ENCODE measurements at places on chromosomes 12 and 14.

DNA sequence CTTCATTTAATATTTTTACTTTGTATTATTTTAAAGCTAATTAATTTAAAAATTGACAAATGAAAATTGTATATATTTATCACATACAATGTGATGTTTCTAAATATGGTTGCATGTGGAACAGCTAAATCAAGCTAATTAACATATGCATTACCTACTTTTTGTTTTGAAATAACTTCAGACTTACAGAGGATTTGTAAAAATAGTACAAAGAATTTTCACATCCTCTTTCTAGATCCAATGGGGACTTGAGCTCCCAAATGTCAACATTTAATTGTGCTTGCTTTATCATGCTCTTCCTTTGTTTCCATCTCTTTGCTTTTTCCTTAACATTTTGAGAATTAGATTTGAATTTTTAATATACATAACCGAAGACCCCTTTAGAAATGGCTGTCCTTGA lies 6.6 kb downstream of the DCD start:
- DNase-seq = no peak

DNA sequence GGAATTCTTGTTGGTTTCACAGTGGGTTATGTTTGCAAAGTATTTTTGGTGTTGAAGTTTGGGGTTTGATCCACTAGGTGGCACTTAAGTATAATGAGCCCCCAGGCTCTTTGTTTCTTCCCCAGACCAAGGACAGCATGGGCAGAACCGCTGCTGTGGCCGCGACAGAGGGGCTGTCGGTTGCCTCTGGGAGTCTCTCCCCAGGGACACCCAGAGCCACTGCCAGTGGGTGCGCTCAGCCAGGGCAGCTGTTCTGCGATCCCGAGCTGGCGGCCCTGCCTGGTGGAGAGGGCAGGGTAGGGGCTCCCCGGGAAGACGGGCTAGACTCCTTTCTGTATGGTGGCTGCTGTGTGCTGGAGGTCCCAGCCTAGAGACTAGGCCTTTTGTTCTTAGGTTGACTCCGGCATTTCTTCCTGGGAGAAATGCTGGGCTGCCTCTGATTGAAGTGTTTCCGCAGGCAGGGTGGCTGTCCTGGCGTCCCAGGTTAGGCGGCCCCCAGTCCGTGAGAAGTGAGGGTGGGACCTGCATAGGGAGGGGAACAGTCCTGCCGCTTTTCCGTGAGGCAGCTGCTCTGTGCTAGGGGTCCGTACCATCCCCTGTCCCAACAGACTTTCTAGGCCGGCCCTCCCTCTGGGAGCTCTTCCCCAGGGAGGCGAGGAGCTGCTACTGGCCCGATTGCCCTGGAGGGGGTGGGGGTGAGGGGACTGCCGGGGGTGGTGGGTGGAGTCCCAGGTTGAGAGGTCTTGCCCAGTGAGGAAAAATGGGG lies 253.1 kb upstream of the PELI2 start:
- no peak for DNase-seq

DNA sequence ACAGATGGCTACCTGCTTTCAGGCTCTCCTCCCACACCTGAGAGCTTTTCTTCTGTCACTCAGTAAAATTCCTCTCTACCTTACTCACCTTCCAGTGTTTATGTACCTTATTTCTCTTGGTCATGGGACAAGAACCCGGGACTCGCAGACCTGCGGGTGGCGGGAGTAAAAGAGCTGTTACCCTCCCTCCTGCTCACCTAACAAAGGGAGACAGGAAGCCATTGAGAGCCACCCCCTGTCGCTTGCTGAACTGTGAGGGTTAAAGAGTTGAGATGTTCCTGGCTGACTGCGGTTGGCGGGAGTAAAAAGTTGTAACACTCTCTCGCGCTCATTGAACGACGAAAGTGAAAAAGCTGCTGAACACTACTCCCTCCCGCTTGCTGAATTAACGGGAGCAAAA lies 1935.1 kb upstream of the FLRT2 start:
- no peak for DNase-seq

DNA sequence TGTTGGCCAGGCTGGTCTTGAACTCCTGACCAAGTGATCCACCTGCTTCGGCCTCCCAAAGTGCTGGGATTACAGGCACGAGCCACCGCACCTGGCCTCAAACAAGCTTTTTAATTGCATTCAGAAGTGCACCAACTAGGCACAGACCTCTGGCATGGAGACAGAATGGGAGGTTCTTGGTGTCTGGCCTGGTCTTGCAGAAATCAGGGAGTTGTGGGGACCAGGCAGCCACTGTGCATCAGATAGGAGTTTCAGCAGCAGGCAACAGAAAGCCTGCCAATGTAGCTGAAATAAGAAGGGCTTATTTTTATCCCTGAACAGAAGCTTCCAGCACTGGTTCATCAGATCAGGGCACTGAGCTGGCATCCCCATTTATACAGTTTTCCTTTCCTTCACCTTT lies 22.2 kb upstream of the TCL1B start:
- DNase-seq = no peak

GRCh38 chr14:69593018-69593677 lies 18.2 kb upstream of the SUSD6 start:
- DNase-seq = peak; percentile 87

DNA sequence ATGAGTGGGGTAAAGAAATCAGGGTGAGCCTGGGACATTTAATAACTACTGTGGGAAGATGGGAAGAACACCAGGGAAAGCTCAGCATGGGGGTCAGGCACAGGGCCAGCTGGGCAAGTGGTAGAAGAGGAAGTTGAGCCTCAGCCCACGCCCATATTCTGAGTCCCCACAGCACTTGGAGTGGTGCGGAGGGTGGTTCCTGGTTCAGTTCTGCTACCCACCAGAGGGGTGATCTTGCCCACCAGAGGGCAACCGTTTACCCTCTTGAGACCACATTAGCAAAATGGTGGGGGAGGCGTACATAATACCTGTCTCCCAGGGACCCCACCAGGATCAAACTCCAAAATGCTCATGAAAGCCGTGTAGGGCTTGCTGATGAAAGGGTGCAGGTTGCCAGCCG lies 16.8 kb upstream of the ANKRD33 start:
- no peak for DNase-seq

DNA sequence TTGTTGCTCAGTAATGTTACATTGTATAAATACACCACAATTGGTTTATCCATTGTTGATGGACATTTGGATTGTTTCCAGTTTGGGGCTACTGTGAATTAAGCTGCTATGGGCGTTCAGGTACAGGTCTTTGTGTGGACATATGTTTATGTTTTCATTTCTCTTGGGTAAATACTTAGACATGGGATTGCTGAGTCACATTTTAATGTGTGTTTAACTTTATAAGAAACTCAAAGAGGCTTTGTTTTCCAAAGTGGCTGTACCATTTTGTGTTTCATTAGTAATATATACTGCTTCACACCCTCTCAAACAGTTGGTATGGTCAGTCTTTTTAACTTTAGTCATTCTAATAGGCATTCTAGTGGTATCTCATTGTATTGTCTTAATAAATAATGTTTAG lies 225.0 kb downstream of the SPTSSA start:
- DNase-seq = no peak

DNA sequence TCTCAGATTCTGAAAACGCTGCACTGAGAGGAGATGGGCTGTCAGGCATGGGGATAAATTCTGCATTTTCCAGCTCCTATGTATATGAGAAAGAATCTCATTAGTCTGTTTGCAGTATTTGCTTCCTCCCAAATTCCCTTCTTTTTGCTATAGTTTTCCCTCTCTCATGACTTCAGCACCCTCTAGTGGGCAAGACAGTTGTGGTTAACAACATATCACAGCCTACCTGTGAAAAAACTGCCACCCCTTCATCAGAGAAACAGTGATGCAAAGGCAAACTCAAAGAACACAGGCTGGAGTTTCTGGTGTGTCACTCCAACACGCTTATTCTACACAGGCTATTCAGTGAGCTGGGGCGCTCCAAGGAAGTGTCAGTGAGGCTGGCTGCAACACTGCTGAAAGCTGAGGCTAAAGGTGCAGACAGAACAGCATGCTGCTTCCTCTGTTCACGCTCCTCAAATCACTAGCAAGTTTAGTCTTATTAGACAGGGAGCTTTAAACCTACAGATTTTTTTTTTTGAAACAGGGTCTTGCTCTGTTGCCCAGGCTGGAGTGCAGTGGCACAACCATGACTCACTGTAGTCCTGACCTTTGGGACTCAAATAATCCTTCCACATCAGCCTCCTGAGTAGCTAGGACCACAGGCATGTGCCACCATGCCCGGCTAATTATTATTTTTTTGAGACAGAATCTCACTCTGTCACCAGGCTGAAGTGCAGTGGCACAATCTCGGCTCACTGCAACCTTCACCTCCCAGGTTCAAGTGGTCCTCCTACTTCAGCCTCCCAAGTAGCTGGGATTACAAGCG lies 19.3 kb downstream of the ZC2HC1C start:
- peak; percentile 66 for DNase-seq

- no peak for DNase-seq
Observed at GRCh38 chr12:71999795-72000194, 61.1 kb downstream of the TPH2 start.

DNA sequence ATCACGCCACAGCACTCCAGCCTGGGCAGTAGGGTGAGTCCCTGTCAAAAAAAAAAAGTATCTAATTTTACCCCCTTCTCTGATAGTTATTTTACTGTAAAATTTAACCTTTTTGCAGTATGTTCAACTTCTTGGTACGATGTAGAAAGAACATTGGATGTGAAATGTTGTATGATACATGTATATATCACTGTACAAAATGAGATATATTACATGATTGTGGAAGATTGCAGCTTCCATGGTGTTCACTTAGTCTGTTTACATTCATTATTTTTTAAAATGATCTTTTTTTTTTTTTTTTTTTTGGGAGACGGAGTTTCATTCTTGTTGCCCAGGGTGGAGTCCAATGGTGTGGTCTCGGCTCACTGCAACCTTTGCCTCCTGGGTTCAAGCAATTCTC lies 9.0 kb downstream of the SP1 start:
- DNase-seq = no peak

GRCh38 chr12:131102991-131103668 lies 149.4 kb downstream of the ADGRD1 start:
- DNase-seq = no peak

DNA sequence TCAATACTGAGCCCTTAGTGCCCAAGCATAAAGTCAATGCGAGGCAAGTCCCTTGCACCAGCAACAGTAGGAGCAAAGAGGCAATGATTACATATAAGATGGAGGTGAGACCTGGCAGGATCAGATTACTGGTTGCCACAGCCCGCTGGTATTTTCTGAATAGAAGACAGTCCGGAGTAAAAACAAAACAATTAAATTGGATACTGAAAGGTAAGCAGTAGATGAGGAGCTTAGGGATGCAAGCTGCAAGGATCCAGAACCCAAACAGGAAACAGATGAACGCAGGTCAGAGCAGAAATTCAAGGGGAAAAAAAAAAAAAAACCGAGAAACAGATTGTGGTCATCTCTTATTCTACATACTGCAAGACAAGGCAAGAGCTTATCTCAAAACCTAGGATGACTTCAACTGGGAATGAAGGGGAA lies 119.6 kb downstream of the MED13L start:
- no peak for DNase-seq

DNA sequence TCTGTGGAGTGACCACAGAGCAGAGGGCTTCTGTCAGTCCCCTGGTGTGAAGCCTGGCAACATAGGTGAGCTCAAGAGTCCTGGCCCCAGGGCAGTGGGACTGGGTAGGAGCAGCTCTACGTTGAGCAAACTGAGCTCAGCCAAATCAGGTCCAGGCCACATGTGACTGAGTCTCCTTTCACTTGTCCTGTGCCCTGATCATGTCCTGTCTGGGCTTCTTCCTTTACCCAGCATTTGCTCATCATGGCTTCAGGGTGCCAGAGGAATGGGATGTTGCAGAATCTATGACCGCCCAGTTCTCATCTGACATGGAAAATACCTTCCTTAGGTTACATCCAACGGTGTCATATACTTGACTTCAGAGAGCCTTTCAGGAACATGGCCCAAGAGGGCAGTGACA lies 66.4 kb upstream of the GPATCH2L start:
- DNase-seq = no peak

DNA sequence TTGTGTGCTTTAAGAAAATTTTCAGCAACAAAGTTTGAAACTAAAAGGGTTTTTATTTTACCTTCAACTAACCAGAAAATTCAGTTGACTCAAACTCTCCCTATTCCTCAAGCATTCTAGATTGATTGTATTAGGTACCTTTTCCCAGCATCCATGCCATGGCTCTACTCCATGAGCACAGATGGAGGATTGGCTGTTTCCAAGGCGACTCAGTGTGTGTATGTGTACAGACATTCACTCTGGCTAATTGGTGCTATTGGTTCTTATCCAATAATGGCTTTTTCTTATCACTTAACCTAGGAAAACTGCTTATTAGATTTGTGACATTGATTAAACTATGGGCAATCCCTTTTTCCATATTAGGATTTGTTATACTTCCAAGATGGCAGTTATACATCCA lies 202.6 kb downstream of the ANO6 start:
- no peak for DNase-seq

GRCh38 chr12:89391726-89392336 lies 39.5 kb upstream of the DUSP6 start:
- no peak for DNase-seq

- DNase-seq = no peak
Observed at GRCh38 chr14:49924852-49925251, 32.0 kb downstream of the ARF6 start.

DNA sequence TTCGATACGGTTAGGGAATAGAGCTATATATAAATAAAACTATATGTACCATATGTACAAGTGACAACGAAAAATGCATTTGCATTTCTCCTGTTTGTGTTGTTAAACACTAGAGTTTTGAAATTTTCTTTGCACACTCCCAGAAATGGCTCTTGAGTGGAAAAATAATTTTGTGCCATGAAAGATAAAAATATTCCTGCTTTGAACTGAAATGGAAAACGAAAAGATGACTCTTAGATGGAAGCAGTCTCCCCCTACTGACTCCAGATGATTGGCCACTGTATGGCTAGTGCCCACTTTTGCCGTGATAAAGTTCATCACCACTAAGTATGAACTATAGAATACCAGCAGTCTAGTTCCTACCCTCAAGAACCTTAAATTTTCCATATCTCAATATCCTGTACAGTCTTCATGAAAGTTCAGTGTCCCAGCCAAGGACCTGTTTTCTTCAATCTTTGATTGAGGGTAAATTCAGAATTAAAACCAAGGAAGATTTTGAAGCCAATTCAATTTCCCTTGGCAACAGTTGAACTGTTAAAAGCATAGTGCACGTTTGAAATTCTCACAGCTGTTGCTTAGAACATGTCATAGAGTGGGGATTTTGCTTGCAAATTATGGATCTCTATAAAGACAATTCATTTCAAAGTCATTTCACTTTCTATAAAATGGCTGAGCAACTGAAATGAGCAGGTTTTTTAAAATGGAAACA lies 1.6 kb upstream of the PPP2R5E start:
- DNase-seq = no peak

DNA sequence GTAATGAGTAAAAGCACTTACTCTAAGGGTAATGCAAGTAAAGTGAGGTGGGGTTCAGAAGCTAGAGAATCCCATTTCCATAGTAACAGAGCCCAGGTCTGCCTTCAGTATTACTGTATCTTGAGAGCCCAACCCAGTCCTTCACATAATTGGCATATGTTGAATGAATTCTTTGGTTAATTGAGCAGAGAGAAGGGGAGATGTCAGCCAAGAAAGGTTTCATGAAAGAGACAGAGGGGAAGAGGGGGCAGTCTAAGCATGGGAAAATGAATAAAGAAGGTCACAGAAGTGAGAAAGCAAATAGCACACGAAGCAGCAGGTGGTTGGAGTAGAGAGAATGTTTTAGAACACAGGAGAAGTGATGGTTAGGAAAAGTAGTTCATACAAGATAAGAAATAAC lies 371.1 kb downstream of the SEC23A start:
- DNase-seq = peak; percentile 34
